ENCODE measurements at places on chromosomes 6 and 20.

GRCh38 chr20:40848526-40848925, 159.5 kb upstream of the MAFB start:
- DNase-seq, result no peak

DNA sequence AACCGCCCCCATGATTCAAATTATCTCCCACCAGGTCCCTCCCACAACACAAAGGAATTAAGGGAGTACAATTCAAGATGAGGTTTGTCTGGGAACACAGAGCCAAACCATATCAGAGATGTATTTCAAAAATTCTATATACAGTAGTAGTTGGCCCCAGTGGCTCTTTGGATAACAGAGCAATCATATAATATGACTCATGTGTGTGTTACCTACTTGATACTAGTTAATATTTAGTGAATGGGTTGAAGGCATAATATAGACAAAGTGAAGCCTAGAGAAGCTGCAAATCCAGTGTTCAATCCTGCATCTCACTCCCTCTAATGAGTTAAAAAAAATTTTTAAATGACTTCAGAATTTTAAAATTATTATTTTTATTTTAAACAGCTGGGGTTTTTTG, 43.2 kb downstream of the KAT14 start:
- DNase-seq, result no peak

GRCh38 chr20:1802385-1803060, 92.7 kb upstream of the SIRPA start:
- DNase-seq, result peak; percentile 69

DNA sequence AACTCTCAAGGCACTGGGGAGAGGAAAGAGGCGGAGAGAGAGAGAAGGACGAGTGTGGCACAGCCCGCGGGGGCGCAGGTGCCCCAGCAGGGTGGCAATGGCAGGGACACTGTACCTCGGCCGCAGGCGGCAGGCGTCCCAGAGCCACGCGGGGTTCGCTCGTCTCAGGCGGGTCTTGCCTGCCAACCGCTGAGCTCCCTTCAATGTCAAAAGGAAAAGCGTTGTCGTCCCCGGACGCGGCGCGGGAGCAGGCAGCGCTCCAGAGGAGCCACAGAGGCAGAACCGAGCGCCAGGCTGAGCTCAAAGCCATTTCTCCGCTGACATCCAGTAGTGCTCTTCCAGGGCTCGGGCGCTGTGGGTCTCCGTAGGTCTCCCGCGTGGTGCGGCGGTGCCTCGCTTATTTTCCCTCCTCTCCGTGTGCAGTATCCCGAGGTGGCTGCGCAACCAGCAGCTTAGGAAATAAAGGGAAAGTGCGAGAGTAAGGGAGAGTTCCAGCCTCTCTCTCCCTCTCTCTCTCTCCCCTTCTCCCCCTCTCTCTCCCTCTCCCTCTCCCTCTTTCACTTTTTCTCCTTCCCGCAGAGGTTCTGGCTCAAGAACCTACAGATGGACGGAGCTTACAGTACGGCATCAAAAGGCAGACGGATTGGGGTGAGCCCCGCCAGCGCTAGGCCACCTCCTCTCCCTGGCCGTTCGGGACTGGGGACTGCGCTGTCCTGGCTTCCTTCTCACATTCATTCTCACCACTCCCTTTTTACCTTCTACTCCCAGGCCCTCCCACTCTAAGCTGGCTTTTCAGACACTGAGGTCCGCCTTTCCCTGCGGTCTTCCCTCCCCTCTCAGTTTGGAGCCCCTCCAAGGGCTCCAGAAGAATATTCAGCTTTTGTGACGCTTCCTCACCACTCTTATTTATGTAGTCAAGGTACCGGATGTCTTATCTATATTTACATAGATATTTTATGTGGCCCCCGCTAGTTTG, at the start of gene LAMA4:
Gene LAMA4, minus strand, starts transcription at position 727 of the 976 bp plus-strand sequence. Its CDS starts 417 bp downstream, at position 310.
- peak; percentile 62 for DNase-seq

DNA sequence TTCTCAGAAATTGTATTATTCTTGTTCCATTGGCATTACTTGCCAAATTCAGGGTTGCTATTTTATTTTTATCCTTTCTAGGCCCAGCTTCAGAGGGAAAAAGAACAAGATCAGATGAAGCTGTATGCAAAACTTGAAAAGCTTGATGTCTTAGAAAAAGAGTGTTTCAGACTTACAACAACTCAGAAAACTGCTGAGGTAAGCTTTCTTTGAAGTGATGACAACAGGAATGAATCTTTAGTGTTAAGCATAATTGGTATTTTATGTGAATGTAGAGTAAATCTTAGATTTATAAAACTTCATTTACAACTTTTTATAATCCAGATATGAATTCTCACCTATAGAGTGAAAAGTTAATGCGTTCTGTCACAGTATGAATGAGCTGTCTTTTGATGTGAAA, 58.4 kb downstream of the CEP57L1 start:
- no peak for DNase-seq

DNA sequence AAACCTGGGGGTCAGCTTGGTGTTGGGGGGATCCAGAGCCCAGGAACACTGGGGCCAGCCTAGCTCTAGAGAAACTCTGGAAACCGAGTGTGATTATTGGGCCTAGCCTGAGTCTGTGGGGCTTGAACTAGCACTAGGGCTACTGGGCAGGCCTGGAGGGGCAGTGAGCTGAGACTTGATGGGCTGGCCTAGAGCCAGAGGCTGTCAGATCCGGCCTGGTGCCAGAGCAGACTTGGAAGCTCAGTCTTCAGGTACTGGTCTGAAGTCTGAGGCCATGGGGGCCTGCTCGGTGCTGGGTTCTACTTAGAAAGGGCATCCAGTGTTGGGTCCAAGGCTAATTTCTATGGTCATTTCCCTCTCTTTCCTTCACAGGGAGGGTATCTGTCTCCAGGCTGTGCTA, 2.7 kb downstream of the DEFB112 start:
- no peak for DNase-seq

- no peak for DNase-seq
Observed at GRCh38 chr6:118419448-118420394, 128.4 kb upstream of the PLN start.

DNA sequence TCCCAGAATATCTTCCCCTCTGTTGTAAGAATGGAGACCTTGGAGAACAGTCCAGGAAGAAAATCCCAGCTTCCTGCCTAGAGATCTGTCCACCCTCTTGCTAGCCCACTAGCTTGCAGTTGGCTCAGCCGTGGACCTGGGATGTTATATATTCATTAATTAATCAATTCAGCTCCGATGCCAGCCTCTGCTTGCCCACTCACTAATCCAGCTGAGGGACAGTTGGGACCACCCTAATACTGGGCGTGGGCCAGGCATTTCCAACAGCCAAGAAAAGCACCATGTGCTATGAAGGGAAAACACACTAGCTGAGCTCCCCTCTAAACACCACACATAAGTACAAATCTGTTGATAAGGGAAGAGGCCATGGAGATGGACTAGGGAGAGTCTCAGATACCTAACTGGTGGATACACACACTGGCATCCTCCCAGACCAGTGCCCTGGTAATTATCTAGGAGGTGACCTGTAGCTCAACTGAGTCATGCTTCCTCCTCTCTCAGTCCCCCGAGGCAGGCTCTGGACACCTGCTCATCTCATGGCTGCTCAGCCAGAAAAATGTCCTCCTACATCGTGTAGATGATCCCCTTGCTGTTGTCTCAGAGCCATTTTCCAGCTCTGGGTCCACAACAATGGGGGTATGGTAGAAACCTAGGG, 78.9 kb downstream of the ANKRD60 start:
- DNase-seq, result no peak

DNA sequence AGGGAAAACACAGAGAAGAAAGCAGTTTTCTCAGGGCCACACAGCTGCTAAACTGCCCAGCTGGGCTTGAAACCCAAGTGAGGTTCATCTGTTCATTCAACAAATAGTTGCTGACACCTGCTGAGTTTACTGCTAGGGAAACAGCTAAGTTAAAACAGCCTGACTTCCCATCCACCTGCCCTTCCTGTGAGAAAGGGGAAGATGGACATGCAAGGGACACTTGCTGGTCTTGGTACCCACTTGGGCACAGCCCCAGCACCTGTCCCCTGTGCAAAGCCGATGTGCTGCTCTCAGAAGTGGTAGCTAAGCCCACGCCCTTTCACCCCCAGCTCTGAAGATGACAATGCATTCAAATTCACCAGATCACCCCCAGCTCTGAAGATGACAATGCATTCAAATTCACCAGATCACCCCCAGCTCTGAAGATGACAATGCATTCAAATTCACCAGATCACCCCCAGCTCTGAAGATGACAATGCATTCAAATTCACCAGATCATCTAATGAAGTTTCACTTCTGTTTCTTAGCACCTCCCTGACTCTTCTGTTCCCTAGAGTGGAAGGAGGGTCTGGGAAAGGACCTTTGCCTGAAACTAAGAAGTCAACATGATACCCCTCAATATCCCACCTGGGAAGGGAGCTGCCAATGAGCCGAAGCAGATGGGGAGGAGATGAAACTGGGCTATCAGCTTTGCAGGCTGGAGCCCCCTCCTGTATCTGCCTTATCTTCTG, 46.0 kb upstream of the TOP1 start:
- DNase-seq, result peak; percentile 40

GRCh38 chr6:49666930-49667757, 30.5 kb upstream of the RHAG start:
- DNase-seq, result no peak

- DNase-seq, result no peak
Observed at GRCh38 chr20:51359947-51360346, 182.6 kb downstream of the NFATC2 start.

GRCh38 chr20:36647196-36648121, 1.5 kb upstream of the SLA2 start:
- DNase-seq, result no peak

DNA sequence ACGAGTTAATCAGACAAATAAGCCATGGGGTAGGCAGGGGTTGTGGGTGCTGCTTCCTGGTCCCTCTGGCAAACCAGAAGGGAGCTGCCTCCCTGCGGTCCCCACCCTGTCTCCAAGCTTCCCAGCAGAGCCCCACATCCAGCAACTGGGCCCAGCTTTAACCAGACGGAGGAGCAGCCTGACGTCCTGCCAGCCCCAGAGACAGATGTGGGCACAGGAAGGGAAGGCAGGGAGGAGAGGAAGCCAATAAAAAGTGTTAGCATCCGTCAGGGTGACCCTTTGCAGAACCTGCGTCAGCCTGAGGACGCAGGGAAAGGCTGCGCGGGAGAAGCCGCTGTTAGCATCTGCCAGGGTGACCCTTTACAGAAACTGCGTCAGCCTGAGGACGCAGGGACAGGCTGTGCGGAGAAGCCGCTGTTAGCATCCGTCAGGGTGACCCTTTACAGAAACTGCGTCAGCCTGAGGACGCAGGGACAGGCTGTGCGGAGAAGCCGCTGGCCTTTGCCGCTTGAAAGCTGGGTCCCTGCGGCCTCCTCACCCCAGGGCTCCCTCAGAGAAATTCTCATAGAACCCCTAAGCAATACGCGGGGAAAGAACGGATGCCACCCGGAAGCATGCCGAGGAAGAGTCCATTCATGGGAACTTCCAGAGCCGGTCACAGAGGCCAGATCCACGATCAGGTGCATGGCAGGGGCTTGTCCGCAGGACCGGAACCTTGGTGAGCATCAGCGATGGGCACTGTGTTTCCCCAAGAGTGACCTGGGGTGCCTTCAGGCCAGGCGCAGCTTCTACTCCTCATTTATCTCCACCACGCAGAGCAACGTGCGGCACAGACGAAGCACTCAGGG, 15.9 kb downstream of the DLL1 start:
- no peak for DNase-seq

DNA sequence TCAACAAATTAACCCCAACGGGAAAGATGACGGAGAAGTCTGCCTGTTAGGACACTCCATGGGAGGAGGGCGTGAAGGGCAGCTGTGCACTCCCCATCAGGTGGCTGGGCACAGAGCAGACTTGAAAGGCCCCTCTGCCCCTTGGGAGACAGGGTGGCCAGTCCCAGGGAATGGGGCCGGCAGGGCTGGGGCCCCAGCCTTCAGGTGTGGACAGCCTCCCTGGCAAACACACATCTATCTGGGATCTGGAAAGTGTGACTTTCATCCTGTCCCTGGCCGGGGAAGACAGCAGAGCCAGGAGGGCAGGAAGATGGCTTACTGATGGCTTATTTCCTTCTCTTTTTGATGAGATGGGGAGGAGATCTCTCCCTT, 4.5 kb upstream of the FRMD1 start:
- DNase-seq, result no peak

- no peak for DNase-seq
Observed at GRCh38 chr20:58024241-58024721, 204.2 kb downstream of the ANKRD60 start.

GRCh38 chr6:143363299-143363698, 87.2 kb downstream of the ADAT2 start:
- DNase-seq, result no peak

DNA sequence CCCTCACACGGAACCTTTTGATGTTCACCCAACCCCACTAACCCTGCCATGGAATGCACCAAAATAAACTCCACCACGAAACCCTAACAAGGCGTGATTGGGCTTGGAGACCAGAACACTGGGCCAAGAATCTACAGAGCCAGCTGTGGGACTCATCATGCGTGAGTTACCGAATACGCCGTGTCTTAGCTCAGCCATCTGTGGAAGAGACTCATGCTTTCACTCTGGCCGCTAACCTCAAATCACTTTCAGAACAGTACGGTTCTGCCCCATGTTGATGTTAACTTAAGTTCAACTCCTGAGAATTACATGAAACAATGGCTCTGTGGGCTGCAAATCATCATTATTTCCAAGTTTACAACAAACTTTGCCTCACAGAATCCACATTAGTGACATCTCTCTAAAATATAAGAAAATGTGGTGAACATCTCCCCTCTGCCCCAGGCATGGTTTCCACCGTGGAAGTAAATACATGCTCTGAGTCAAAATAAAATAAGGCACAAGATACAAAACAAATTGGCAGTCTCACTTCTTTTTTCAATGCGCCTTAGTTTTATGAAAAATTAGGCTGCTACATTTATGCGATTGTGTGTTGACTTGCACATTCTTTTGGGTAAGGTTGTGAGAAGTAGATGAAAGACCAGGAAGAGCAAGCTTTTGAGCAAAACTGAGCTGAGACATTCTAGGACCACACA, 308.9 kb upstream of the EXOC2 start:
- DNase-seq, result no peak

GRCh38 chr6:7726416-7727085, 652 bp downstream of the BMP6 start:
- DNase-seq, result no peak
